Fibroblast of the aortic adventitia (primary cell): ENCODE measurements at places on chromosomes 12 and 14. TPM values are rescaled to one million over a fixed set of nuclear protein-coding genes. Genes with fewer than 3 reads are reported as not detected.
A peak's percentile ranks its signal among the peaks of the same experiment; 100 is the strongest.

- peak; percentile 88 for DNase-seq
These were observed 11.5 kb upstream of the IL22 start for GRCh38 chr12:68264857-68265256.

DNA sequence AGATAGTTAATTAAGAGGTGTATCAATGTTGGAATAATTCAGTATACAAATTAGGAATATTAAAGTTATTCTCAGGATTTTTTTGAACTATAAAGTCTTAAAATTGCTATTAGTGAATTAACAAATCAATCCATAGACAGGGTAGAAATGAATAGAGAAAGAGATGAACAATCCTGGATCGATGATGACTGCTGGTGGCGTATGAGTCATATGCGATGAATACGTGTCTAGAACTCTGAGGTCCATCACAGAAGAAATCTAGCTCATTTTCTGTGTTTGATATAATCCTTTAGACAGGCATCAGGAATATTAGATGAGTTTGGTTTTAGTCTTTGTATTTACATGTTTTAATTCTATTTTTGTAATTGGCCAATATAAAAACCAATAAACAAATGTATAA is 85.4 kb upstream of the RTL1 start:
- DNase-seq, result no peak

GRCh38 chr12:133145981-133146380 is 15.6 kb downstream of the ZNF10 start:
- DNase-seq, result no peak

DNA sequence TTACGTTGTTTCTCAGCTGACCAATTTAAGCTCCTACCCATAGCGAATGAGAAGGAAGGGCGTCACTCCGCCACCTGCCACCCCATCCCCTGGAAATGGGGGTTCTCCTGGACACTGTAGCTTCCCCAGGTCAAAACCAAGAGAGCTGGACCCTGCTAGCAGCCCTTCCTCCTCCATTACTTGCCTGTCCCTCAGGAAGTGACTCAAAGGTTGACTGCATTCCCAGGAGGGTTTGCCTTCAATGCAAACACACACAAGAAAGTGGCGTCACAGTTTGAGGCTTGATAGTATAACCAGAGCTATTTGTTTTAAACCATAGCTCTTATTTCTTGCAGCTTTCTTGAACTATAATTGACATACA is 79.1 kb downstream of the KCNK13 start:
- peak; percentile 29 for DNase-seq

DNA sequence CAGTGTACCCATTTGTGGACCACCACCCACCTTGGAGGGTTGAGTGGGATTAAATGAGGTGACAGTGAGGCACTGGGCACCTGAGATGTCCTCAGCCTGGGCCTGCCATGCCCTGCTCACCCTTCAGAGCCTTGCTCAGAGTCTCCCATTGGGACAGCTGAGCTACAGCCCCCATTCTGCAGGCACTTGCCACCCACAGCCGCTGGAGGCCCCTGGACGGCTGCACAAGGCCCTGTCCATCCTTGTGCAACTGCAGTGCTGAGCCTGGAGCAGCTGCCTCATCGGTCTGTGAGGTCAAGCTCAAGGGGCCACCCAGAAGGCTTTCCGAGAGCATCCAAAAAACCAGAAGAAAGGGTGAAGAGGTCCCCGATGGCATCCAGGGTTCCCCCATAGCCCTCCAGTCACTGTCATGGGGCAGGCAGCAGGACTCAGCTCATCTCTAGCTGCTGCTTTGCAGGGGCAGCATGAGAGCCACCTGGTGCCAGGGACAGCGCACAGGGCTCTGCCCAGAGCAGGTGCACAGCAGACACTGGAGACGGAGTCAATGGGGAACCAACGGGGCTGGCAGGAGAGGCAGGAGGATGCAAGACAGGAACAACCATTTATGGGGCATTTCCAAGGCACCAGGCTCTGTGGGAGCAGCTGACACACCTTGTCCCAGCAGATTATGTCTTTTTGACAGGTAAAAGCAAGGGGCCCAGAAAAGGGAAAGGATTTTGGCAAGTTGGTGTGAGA is 84.6 kb downstream of the ARL6IP4 start:
- DNase-seq, result no peak

Gene POTEM
- total RNA-seq, result not detected in 2 replicates

Gene KRT3
- not detected in 2 replicates for total RNA-seq

Gene PLCZ1
- 0.18 TPM in 1 of 2 replicates, not detected in the other for total RNA-seq

Gene TAMALIN
- 7.3 TPM in 2 replicates for total RNA-seq
